Fibroblast of skin of scalp (primary cell): ENCODE measurements at places on chromosomes 4 and X.

- peak; percentile 7 for DNase-seq
Measured at GRCh38 chr4:61375301-61375700, 175.2 kb downstream of the ADGRL3 start.

GRCh38 chr4:3384771-3385710 is 56.7 kb upstream of the HGFAC start:
- DNase-seq, result no peak

DNA sequence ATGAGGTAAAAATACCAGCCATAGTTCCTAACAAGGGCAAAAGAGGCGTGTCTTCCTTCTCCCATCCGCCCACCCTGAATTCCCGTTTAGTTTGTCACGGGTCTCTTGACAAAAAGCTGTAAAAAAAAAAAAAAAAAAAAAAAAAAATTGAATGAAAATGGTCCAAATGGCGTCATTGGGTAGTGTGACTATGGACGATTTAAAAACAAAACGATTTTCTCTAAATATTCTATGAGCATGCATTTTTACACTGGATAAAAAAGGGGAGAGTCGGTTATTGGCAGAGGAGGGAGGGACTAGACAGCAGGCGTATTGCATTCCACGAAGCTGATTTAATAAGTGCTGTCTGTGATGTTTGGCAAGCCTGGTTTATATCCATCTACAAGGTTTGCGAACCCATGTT is at the start of gene FAM133A:
TSS of gene FAM133A (plus strand) at position 338 of the 403 bp plus-strand sequence. CDS start 35,214 bp downstream, outside the sequence.
- peak; percentile 53 for DNase-seq

- peak; percentile 34 for DNase-seq
Measured at GRCh38 chrX:114611018-114611619, 27.2 kb downstream of the HTR2C start.

- no peak for DNase-seq
Measured at GRCh38 chr4:157290622-157291021, 70.1 kb downstream of the GRIA2 start.

DNA sequence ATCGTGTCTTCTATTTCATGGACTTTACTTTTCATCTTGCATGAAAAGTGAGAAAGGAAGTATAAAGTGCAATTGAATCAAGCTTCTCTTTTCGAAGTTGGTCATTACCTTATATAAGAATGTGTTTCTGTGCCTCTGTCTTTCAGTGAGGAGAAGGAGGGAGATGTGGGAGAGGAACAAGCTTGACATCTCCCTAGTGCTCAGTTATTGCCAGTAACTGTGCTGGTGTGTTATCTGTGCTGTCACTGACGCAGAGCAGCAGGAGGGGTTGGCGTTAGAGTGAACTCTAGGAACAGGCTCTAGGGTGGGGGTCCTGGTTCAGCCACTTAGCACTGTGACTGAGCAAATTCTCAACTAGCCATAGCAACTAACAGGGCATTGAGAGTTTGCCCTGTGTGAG is 34.0 kb upstream of the TBC1D9 start:
- no peak for DNase-seq

GRCh38 chr4:21763855-21764254 is 184.7 kb downstream of the KCNIP4 start:
- DNase-seq, result no peak

- DNase-seq, result peak; percentile 22
Measured at GRCh38 chr4:16199093-16199492, 27.2 kb downstream of the TAPT1 start.

DNA sequence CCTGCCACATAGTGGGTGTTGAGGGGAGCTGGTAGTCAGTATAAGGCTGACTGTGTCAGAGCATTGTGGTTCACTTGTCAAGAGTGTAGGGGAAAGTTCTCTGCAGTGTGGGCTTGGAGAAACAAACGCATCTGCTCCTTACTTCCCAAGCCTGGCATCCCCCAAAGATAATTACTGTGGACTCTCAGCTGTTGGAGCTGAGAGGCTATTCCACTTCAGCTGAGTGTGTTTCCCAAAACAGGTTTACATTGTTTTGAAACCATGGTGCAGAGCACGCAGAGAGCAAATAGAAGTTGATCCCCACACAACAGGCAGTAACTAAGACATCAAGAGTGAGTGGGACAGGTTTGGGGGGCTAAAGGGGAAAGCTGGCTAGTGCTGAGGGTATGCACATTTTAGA is 181.0 kb upstream of the EOLA2 start:
- DNase-seq, result no peak

- DNase-seq, result peak; percentile 57
Measured at GRCh38 chrX:133482056-133482952, 67.0 kb upstream of the GPC4 start.

GRCh38 chr4:142155347-142155746 is 519.0 kb downstream of the IL15 start:
- DNase-seq, result peak; percentile 29

DNA sequence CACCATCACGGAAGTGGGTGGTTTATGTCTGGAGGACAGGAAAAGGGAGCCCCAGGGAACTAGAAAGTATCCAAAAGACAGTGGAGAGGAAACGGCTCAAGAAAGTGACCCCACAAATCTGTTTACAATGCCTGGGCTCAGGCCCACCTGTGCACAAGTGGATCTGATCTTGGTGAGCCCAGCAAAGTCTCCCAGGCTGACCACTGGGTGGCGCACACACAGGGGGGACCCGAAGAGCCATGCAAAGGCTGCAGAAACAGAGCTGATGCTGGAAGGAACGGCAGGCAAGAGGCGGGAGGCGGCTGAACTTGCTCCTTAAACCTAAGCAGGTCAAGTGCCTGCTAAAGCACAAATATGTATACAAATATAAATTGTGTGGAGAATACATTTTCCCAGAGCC is 9.6 kb downstream of the HAUS7 start:
- peak; percentile 51 for DNase-seq

GRCh38 chr4:77931452-77932135 is 69.0 kb downstream of the MRPL1 start:
- DNase-seq, result peak; percentile 40

DNA sequence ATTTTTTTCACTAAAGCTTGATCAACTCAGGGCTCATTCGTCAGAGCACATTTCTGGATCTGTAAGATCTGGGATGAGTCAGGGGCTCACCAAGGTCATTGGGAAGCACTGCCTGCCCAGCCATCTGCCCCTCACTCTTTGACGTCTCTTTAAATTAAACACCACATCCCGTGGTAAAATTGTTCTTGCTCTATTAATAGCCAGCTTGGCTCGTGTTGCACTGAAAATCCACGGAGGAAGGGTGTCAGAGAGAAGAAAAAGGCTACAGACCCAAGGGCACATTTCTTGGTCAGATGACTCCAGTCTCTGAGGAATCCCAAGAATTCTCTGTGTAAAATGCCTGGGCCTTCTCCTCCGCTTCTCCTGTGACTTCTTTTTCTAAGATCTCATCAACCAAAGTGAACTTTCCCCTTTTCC is 45.7 kb upstream of the GATB start:
- peak; percentile 63 for DNase-seq

DNA sequence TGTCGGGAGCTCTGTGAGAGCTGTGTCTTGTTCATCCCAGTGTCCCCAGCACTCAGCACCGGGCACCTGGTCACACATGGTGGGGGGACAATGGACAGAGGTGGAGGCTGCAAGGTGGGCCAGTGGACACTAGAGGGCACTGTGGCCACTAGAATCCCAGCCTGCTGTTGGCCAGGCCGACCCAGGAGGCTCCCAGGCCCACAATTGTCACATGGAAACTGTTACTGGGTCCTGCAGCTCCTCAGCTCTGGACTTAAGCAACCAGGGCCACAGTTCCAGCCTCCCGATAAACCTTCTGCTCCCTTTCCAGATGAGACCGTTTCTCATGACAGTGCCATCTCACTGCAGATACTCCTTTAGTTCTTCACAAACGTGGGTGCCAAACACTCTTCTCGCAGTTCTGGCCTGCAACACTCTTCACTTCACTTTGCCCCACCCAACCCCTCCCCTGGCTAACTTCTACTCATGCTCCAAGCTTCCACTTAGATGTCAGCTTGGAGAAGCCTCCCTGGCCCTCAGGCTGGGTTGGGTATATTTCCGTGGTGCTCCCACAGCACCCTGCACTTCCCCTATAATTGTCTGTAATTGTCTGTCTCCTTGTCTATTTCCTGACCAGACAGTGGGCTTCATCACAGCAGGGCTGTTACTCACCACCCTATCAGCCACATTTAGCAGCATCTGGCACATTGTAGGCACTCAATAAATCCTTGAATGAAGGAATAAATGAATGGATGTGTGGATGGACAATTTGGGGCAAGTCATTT is 3.5 kb upstream of the IQSEC2 start:
- peak; percentile 44 for DNase-seq

DNA sequence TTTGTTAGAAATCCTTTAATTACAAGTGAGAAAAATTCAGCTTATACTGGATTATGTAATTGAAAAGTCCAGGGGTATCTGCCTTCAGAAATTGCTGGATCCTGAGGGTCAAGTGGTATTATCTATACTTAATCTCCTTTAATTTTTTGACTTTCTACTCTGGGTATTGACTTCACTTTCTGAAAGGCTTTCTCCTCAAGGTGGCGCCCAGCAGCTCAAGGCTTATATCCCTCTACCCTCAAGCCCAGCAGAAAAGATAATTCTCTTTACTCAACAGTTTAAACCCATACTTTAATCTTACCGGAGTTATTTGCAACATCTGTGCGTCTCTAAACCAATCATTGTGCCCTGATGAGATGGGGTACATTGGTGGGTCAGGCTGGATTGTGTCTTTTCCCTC is 129.5 kb downstream of the LARP7 start:
- peak; percentile 37 for DNase-seq

GRCh38 chrX:42602136-42602535 is 175.8 kb downstream of the PPP1R2C start:
- peak; percentile 0 for DNase-seq

DNA sequence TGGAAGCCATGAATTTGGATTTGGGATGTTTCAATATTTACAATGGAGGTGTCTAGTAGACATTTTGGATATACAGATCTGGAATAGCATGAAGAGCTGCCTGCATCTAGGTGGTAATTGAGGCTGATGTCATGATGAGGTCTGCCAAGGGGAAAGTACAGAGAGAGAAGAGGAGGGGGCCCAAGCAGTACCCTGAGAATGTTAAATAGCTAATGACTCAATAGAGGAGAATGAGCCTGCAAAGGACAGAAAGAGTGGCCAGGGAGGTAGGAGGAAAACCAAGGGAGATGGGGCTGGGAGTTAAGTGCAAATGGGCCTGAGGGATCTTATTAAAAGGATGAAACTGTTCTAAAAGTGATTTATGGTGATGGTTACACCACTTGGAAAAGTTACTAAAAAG is 182.2 kb upstream of the KIT start:
- DNase-seq, result no peak

DNA sequence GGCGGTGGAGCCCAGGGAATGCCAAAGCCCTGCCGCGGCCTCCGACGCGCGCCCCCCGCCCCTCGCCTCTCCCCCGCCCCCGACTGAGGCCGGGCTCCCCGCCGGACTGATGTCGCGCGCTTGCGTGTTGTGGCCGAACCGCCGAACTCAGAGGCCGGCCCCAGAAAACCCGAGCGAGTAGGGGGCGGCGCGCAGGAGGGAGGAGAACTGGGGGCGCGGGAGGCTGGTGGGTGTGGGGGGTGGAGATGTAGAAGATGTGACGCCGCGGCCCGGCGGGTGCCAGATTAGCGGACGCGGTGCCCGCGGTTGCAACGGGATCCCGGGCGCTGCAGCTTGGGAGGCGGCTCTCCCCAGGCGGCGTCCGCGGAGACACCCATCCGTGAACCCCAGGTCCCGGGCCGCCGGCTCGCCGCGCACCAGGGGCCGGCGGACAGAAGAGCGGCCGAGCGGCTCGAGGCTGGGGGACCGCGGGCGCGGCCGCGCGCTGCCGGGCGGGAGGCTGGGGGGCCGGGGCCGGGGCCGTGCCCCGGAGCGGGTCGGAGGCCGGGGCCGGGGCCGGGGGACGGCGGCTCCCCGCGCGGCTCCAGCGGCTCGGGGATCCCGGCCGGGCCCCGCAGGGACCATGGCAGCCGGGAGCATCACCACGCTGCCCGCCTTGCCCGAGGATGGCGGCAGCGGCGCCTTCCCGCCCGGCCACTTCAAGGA is at the start of gene FGF2:
TSS of gene FGF2 (plus strand) at position 279 of the 705 bp plus-strand sequence. CDS start at position 623, 344 bp downstream.
- peak; percentile 84 for DNase-seq

GRCh38 chrX:155027509-155028066 is 944 bp downstream of the FUNDC2 start:
- peak; percentile 55 for DNase-seq

- peak; percentile 56 for DNase-seq
Measured at GRCh38 chr4:163544407-163545038, 50.0 kb downstream of the TMA16 start.

DNA sequence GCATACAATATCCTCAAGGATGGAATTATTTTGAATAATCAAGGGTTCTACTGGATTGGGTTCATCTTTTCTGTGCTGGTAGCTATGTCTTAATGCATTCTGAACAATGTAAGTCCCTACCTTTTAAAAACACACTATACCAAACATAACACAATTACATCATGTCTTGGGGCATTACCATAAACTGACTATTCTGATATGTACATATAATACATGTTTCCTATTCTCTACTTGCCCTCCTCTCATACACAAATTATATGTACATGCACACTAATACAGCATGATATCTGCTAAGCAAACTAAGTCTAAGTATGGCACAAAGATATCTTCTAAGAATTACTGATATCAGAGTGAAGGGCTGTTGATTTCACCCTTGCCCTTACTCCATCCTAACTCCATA is 147.1 kb downstream of the PRDM5 start:
- no peak for DNase-seq

DNA sequence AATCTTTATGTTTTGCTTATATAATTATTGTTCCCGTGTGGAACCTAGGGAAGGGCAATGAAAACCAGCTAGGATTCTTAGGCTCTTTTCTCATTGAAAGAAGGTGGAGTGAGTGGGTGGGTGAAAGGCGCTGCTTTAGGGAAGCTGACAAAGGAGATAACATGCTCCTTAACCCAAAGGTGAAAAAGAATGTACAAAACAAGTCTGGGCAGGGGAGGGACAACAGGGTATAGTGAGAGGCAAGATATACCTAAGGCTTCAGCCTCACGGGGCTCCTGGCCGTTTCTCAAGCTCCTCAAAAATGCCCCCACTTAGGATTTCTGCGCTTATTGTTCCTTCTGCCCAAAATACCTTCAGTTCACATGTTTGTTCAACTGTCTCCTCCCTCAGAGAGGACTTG is 1.8 kb downstream of the SH2D1A start:
- no peak for DNase-seq

DNA sequence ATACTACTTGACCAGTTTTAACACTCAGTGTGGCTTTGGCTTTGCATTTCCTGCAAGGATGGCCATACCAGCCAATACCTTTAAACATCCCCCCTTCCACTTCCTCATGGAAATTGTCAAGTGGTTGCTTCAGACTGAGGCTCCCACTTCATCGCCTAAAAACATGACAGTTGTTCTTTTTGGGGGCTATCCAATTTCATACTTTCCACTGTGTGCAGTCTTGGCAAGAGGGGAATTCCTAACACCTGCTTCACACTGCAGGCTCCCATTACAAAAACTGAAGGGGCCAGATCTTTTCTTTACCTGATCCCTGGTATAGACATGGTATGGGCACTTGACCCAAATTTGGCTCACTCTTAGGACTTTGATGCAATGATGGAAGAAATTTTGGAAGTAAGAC is 28.5 kb upstream of the TSR2 start:
- no peak for DNase-seq
